ENCODE measurements at places on chromosomes 4 and X.

DNA sequence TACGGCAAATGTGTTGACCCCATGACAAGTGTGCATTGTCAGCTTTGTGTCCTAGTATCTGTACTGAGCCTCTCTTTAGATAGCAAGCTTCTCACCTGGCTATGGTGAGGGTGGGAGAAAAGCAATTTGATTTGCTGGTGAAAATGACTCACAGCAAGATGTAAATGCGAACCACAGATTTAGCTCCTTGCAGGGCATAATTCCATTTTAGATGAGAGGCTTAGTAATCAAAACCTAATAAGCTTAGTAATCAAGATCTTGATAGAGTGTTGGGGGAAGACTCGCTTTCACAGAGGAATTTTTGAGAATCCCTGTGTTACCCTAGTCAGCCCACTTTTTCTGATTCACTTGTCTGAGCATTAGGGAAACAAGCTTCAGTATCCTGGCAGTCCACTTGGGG is 7.7 kb upstream of the OCIAD2 start:
- no peak for DNase-seq

DNA sequence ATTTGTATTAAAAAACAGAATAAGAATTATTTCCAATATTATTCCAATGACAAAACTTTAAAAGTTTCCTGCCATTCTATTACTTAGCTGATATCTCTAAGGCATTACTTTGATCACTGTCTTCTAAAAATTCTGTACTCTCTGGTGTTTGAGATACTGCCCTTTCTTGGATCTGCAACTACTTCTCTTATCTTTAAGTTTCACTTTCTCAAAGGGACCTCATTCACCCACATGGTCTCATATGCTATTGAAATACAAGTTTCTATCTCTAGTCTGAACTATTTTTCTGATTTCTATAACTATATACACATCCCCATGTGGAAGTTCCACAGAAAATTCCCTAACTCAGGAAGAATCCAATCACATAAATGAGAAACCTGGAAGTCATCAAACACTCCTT is 22.2 kb downstream of the TMPRSS11E start:
- DNase-seq: no peak

DNA sequence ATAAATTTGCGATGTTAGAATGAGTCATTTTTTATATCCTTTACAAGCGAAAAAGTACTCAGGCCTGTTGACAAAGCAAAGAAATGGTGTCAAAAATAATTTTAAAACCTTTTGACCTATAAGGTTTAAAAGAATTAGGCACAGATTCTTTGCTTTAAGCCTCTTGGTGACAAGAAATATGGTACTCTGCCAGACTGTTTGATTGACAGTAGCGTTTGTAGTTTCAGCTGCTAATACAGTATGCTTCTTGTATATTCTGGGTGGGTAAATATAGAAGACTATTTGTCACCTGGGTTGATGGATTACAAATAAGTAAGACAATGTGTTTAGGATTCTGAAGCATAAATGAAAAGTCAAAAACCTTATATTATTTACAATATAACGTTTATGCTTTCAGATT is 193.1 kb upstream of the PITX2 start:
- DNase-seq: no peak

- no peak for DNase-seq
Observed at GRCh38 chr4:183887351-183887750, 17.8 kb upstream of the STOX2 start.

DNA sequence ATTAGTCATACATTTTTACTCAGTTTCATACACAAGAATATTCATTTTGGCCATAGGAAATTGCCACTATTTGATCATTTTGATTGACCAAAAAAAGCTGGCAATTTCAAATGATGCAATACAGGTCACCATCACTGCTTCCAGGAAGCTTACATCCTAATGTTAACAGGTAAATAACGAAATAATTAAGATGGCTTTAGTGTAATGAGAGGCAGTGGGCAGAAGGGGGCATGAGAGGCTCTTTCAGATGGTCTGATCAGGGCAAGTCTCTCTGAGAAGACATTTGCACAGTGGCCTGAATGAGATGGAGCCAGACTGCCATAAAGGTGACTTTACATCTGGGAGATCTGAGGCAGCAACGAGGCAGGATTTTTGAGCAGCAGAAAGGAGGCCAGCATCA is 170.7 kb downstream of the SLIT2 start:
- DNase-seq: peak; percentile 45

DNA sequence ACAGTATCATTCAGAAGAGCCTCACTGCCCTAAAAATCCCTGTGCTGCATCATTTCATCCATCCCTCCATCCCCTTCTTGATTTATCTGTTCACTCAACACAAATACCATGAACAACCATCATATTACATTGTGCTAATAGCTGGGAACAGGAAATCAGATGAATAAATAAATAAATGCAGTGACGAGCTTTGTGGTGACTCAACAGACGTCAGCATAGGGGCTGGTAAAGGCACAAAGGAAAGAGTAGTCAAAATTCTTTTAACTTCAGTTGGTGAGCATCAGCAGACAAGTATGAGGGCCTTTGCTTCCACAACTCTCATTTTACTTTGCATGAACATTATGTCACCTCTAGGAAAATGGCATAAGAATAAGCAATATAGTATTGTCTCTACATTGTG is 65.5 kb downstream of the EDNRA start:
- DNase-seq: no peak

DNA sequence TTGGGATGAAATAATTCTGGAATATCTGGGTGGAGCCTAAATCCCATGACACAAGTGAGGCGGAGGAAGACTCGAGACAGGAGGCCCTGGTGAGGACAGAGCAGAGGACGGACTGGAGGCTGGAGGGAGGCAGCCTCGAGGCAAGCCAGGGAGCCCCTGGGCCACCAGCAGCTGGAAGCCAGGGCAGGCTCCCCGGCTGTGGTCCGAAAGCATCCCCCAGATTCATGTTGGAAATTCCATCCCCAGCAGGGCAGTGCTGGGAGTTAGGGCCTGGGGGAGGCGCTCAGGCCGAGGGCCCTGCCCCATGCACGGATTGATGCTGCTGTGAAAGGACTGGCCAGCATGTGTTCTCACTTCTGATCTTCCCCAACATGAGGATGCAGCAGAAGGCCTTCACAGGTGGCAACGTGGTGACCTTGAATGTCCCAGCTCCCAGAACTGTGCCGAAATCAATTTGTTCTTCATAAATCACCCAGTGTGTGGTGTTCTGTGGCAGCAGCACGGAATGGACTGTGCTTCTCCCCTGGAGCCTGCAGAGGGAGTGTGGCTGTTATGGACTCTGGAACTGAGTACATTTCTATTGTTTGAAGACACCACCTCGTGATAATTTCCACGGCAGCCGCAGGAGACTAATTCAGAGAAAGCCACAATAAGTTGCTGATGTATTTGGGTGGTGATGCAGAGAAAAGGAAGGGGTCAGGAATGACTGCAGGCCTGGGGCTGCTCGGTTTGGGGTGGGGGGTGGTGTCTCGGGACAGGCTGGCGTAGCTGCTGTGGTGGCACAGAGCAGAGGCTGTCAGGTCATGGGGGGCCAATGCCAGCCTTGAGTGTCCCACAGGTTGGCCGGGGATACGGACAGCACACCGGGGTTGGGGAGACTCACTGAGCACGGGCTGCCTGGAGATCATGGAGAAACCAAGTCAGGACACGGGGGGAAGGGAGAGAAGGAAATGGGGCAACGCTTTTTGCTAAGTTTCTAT is 56.9 kb downstream of the PCGF3 start:
- DNase-seq: no peak

DNA sequence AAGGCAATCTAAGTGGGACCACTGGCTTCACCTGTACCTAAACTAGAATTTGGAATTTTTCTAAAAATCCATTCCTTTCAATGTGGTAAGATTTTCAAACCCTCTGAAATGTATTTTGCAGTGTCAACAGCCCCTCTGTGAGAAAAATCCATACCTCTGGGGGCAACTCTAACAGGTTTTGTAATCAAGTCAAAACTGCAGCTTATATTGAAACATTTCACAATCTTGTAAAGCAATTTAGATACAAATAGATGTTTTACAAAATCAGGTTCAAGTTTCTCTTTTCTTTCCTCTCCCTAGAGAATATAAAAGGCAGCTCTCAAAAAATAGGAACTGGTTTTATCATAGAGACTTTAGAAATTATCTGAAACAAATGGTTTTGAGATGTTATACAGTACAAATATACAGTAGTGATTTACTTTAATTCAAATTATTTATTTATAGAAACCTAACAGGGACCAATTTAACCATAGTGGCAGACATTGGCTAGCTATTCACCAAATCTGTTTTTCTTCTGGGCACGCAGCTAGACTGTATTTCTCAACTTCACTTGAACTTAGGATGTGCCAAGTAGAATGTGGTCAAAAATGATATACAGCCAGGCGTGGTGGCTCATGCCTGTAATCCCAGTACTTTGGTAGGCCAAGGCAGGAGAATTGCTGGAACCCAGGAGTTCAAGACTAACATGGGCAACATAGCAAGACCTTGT is 36.3 kb upstream of the SPINK2 start:
- no peak for DNase-seq

DNA sequence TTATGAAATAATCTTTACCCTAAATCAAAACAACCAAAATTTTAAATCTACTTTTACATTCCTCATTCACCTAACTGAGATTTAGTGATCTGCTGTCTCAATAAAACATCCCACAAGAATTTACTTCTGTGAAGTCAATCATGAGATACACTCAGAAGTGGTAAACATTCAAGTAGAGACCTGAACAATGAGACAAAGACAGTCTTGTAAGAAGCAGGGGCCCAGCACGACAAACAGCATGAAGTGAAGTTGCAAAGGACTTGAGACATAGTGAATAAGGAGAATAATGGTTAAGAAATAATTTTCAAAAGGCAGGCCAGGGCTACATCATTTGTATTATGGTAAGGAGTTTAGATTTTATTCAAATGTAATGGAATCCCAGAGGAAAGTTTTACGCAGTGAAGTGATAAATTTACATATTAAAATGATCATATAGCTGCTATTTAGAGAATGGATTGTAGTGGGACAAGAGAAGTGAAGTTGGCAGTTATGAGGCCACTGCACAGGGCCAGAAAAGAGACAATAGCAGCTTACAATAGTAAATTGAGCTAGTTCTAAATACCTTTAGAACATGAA is 101.9 kb downstream of the MAB21L2 start:
- no peak for DNase-seq

All from iPS DF 6.9 (cell line).